ENCODE measurements at places on chromosomes 7 and 10.

GRCh38 chr10:26486304-26486703 lies 48.2 kb downstream of the APBB1IP start:
- DNase-seq, result no peak

GRCh38 chr10:80829151-80829550 lies 291.4 kb downstream of the SH2D4B start:
- no peak for DNase-seq

GRCh38 chr10:117419921-117420320 lies 44.7 kb upstream of the PDZD8 start:
- DNase-seq, result no peak

DNA sequence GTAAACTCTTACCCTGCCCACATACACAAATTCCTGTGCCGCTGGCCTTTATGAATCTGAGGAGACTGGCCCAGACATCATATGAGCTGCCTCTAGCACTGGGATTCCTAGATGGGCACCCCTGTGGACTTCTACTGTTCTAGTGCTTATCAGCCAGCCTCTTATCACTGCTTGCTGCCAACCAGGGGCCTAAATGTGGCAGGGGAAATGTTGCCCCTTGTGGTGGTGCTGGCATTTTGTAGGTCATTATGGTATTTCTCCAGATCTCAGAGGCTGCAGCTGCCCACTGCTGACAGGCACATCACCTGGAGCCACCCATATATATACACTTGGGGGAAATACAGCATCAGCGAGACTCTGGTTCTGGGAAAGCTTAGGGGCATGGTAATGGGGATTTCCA lies 5.4 kb downstream of the SFR1 start:
- no peak for DNase-seq

GRCh38 chr10:22042557-22043326 lies 39.2 kb upstream of the DNAJC1 start:
- DNase-seq, result no peak

DNA sequence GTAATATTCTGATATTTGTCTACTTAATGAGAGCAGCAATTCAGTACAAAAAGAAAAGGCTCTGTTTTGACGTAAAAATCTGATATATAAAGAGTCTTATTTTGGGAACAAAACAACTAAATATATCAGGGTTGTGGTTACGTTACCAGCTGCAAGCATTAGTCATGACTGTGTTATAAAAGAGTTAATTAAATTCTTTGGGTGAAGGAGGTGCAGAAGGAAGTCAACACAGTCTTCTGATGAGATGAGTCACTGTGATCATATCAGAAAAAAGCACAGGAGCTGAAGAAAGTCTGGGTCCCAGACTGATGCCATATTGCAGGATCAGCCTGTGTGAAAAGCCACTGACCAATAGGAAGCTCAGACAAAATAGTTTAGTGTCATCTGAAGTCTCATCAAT lies 234.3 kb upstream of the TEX47 start:
- no peak for DNase-seq

DNA sequence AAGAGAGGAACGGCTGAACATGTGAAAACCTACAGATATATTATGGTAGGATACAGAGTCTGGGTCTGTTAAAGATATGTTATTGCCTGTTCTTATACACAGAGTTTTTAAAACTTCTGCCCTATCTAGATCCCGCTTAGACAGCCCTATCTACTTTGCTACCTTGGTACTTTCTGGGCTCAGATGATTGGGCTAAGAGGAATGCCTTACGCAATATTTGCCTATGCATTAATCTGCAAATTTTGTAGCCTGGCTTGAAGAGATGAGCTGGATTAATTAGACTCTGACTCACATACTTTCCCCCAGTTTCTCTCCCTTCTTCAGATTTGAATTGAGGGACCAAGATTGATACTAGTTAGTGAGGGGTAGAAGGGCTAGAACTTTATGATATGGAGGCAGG lies 33.6 kb upstream of the A1CF start:
- no peak for DNase-seq

All from stimulated activated CD4-positive, alpha-beta T cell treated with anti-CD3 and anti-CD28 coated beads, TNF-alpha, amount 100 ng/mL, for 4 hours (primary cell).